Bronchus fibroblast of lung (primary cell): ENCODE measurements at places on chromosomes 3 and 15. TPM values are rescaled to one million over a fixed set of nuclear protein-coding genes. Genes with fewer than 3 reads are reported as not detected.

The HRH1 gene
- total RNA-seq = 4.9 and 5.4 TPM in 2 replicates

The C2CD4B gene
- not detected in 2 replicates for total RNA-seq

The SLC28A1 gene
- not detected in 2 replicates for total RNA-seq

The IL5RA gene
- not detected in 2 replicates for total RNA-seq

The SLC24A5 gene
- not detected in 2 replicates for total RNA-seq

The GOLGA6L7 gene
- not detected in 2 replicates for total RNA-seq

The BCL6 gene
- total RNA-seq = 12.1 and 14.6 TPM in 2 replicates

The DCBLD2 gene
- 104 and 114 TPM in 2 replicates for total RNA-seq

The TMC3 gene
- not detected in 2 replicates for total RNA-seq

The KBTBD13 gene
- not detected in 2 replicates for total RNA-seq

The KIF15 gene
- total RNA-seq = 14.4 and 15.5 TPM in 2 replicates

The UBA5 gene
- 24.4 and 33.4 TPM in 2 replicates for total RNA-seq

The ITPKA gene
- total RNA-seq = 12.4 and 15.6 TPM in 2 replicates

The CP gene
- under 0.01 and 0.17 TPM in 2 replicates for total RNA-seq

The NEDD4 gene
- 23.9 and 27.2 TPM in 2 replicates for total RNA-seq

The MB21D2 gene
- 10.3 and 11.6 TPM in 2 replicates for total RNA-seq

The C3orf38 gene
- 12.9 TPM in 2 replicates for total RNA-seq

The GHRL gene
- total RNA-seq = not detected in 2 replicates

The CERS3 gene
- total RNA-seq = not detected in 2 replicates

The PSTPIP1 gene
- 0.84 and 1.5 TPM in 2 replicates for total RNA-seq

The CGNL1 gene
- total RNA-seq = under 0.01 and 0.15 TPM in 2 replicates

The DOCK3 gene
- under 0.01 TPM in 2 replicates for total RNA-seq

The GPR62 gene
- 0.15 and 0.34 TPM in 2 replicates for total RNA-seq

The SGO1 gene
- total RNA-seq = 9.5 and 11.8 TPM in 2 replicates

The HRG gene
- total RNA-seq = not detected in 2 replicates
